ENCODE measurements at places on chromosomes 11 and 22.

- no peak for DNase-seq
Observed at GRCh38 chr11:19970944-19971343, 189.3 kb downstream of the DBX1 start.

GRCh38 chr11:108887436-108888238, 222.8 kb downstream of the DDX10 start:
- DNase-seq = no peak

- no peak for DNase-seq
Observed at GRCh38 chr11:125958872-125959400, 13.1 kb downstream of the VSIG10L2 start.

DNA sequence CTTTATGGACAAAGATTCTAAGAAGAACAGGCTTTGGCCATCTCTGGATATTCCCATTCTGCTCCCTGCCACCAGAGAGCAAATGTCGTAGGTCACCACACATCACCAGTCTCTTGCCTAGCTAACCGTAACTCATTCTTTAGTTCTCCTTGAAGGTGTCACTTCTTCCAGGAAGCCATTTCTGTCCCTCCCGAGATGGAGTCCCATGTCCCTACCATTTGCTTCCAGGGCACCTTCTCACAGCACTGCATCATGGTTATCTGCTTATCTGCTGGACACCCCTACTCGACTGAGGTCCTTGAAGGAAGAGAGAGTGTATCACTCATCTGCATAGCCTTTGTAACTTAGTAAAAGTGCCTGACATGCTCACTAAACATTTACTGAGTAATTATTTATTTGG, 47.6 kb downstream of the FAM83F start:
- DNase-seq = no peak

DNA sequence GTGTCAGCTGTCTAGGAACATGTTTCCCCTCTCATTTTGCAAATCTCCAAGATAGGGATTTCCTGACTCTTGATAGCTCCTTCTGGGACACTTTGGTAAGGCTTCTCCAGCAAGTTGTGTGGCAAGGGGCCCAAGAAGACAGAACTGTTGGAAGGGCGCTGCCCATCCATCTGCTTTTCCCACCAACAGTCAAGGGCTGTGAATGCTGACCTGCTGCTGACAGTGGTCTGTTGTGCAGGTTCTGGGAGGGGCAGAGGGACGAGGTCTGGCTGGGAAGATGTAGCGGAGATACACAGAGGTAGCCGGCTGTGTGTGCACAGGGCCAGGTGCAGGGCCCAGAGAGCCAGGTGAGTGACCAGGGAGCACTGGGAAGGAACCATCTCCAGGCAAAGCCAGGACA, 12.2 kb downstream of the BCR start:
- no peak for DNase-seq

DNA sequence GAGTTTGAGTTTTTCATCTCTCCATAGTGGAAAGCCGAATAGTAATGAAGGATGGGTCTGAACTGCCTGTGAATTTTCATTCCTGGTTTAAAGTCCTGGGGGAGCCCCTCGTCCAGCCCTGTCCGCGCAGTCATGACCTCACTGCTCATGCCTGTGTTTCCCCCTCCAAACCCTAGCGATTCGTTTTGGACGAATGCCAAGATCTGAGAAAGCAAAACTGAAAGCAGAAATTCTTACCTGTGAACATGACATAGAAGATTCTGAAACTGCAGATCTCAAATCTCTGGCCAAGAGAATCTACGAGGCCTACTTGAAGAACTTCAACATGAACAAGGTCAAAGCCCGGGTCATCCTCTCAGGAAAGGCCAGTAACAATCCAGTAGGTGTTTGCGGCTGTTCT, 30.5 kb downstream of the CDPF1 start:
- no peak for DNase-seq

All from inflammatory macrophage treated with lipopolysaccharide for 1 hour (primary cell).